ENCODE measurements at places on chromosomes 16 and 17.

- DNase-seq = no peak
Measured at GRCh38 chr16:19175492-19176262, 7.6 kb downstream of the SYT17 start.

- DNase-seq = no peak
Measured at GRCh38 chr17:17851103-17852002, 14.6 kb upstream of the SREBF1 start.

GRCh38 chr17:41631025-41631897 lies 6.9 kb upstream of the KRT17 start:
- no peak for DNase-seq

GRCh38 chr16:75087375-75087979 lies 29.1 kb downstream of the LDHD start:
- DNase-seq = peak; percentile 61

DNA sequence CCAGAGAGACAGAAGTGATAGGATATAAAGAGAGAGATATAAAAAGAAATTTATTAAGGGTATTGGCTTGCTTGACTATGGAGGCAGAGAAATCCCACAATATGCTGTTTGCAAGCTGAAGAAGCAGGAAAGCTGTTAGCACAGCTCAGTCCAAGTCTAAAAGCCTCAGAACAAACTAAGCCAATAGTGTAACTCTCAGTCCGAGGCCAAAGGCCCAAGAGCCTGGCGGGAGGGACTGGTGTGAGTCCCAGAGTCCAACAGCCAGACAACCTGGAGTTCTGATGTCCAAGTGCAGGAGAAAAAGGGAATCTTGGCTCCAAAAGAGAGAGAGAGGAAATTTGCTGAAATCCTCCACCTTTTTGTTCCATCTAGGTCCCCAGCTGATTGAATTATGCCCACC lies 30.3 kb upstream of the NACA2 start:
- DNase-seq = no peak

DNA sequence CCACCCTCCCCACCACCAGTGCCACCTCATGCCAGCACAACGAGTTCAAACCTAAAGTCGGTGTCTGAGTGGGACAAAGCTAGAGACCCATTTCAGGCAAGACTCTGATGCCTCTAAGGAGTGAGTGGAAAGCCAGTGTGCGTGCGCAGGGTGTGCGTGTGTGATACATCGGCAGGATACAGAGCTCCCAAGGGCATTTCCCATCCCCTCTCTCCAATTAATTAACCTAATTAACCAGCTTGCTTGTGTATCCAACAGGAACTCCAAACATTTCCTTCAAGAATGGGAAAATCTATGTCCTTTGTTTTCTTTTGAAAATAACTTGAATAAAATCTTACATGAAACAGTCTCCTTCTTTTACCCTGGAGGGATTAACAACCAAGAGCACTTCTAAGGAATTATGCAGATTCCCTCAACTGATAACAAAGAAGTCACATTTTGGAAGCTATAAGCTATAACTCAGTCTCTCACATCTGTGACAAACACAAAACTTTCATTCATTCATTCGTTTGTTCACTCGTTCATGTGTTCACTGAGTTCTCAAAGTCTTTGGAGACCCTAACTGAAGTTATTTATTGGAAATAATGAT lies 9.9 kb downstream of the ATPAF2 start:
- no peak for DNase-seq

GRCh38 chr17:74831444-74832146 lies 28.1 kb downstream of the GRIN2C start:
- DNase-seq = no peak

DNA sequence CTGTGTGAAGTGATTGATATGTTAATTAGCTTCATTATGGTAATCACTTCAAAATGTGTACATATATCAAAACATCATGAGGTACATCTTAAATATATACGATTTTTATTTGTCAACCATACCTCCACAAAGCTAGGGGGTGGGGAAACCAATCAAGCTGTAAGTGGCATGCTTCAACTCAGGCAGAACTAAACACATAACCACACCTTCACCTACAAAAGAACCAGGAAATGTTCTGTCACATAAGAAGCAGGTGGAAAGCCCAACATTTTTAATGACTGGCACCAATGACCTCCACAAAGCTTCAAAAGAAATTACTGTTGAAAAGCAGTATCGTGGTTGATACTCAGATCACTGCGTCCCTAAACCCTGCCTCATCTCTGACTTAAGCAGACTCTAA lies 867.7 kb upstream of the EEF2KMT start:
- DNase-seq = no peak

GRCh38 chr16:71339236-71340171 lies 19.0 kb upstream of the CALB2 start:
- DNase-seq = no peak

- DNase-seq = no peak
Measured at GRCh38 chr17:63495491-63495890, 18.6 kb downstream of the ACE start.

DNA sequence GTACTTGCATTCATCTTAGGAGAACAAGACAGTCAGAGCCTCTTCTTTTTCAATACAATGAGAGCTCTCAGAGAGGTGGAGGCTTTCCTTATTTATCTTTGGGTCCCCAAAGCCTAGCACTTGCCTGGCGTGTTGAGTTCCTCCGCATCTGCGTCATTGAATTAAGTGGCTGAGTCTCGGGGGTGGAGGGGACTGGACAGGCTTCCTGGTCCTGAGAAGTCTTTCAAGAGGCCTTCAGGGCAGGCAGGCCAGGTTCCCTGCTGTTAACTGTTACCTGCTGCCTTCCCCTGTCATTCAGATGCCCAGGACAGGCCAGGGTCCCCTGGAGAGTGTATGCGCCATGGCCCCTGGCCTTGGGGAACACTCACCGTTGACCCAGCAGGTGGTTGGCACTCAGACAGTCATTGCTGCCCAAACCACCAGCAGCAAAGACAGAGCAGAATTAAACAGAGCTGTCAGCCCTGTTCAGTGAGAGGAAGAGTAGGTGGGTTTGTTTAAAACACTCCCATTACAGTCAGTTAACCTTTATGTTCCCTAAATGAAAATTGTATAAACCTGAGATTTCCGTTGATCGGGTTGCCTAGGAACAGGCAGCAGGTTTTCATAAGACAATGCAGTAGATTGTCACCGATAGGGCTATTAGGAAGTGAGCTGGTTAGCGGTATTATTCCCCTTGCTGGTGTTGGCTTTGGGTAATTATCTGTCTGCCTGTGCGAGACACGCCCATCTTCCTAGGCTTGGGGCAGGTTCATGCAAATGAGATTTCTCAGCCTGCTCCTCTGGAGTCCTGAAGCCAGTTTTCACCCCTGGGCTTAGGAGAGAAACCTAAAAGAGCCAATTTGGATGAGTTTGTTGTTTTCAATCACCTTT lies 132.7 kb downstream of the CCDC182 start:
- no peak for DNase-seq

DNA sequence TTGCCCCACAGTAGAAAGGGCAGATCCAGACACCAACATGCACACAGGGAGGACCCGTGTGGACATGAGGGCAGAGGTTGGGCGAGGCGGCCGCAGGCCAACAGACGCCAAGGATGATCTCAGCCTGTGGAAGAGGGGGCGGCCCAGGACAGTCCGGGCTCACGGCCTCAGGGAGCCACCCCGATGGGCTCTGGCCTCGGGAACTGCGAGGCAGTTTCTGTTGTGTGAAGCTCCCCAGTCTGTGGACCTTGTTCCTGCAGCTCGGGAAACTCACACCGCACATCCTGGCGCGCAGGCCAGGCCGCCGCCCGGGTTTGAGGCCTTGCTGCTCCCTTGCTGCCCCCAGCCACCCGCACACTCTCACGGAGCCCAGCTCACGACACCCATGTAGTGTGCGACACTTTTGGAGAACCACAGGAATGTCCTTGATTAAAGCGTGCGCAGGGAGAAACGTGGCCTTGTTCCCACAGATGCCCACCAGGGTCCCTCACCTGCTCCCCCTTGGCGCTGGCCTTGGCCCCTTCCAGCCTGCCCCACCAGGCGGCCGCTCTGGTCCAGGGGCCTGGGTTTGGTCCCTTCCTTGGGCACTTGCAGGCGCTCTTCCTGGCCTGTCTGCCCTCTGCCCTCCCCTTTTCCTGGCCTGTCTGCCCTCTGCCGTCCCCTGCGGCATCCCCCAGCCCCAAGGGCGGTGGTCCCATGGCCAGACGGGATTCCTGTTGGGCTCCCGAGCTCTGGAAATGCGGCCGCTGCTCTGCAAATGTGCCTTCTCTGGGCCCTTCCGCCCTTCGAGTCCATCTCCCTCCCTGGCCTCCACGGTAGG lies 9.3 kb upstream of the SLC38A10 start:
- no peak for DNase-seq

DNA sequence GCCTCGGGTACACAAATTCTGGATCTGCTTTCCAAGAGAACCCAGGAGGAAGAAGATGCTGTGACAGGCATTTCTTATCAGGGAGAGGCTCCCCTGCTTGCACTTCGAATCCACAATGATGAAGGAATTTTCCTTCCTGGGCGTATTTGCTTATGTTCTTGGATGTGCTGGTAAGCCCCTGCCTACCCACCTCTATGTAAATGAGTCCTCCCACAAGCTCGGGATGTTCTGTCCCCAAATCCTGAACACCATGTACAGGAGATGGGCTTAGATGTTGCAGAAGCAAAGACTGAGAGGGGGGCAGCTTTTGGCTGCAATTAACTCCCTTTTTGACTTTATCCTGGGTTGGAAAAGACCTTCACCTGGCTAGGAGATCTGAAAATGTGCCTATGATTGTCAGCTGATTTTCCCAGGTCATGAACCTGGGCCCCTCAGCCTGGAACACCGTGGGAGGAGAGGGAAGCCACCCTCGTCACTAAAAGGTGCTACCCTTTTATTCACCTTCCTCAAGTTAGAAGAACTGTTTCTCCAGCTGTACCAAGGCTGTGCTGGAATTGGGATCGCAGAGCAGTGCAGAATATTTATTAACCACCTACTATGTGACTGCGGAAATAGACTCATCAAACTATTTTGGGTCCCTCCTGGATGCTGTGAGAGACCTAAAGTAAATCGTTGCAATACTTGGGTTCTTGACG lies 150.1 kb downstream of the RBFOX1 start:
- no peak for DNase-seq

- DNase-seq = peak; percentile 88
Measured at GRCh38 chr17:40490289-40490853, 11.1 kb downstream of the TNS4 start.

GRCh38 chr16:67163999-67164558 lies 466 bp upstream of the HSF4 start:
- DNase-seq = no peak

- no peak for DNase-seq
Measured at GRCh38 chr17:21304091-21304490, 19.6 kb downstream of the MAP2K3 start.

DNA sequence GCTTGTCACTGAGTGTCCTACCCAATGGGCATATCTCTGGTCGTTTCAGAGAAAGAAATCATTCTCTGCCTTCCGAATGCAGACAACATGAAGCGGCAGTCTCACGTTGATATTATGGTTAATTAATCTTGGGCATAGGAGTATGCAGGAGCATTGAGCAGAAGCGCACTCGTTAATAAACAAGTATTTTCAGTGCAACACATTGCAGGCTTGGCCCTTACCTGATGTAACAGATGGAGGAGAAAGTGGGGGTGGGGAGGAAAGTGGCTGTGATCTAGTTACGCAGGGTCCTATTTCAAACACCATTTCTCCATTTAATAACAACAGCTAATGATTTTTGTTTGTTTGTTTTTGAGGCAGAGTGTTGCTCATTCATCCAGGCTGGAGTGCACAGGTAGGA lies 414.0 kb upstream of the RBFOX1 start:
- DNase-seq = no peak

DNA sequence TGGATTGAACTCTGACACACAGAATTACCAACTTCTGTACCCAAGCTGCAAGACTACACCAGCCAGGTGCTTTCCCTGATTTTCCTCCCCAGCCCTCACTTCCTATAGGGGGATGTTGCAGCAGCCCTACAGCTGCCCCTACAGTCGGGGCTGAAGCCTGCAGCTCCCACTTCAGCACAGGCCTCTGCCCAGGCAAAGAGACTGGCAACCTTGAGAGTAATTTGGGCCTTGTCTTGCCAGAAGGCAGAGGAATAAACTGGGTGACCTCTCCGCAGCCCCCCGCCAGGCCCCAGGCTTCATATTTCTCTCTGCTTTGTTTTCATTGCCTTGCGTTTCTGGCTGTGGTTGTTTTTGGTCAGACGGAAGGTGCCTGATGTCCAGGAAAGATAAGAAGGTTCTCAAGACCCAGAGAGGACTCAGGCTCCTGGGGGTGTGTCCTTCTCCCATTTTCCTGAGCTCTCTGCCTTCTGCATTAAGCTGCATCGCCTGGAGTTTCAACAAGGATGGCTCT lies 32.0 kb downstream of the SLC6A4 start:
- DNase-seq = no peak

- no peak for DNase-seq
Measured at GRCh38 chr17:66146394-66146793, 45.5 kb downstream of the CEP112 start.

GRCh38 chr17:69431835-69432234 lies 17.3 kb downstream of the MAP2K6 start:
- no peak for DNase-seq

GRCh38 chr17:82823004-82823403 lies 16.8 kb downstream of the ZNF750 start:
- no peak for DNase-seq

Measured in DND-41 (cell line).